ENCODE measurements at places on chromosomes 4 and X.

GRCh38 chr4:12924253-12924652 lies 559.9 kb downstream of the RAB28 start:
- DNase-seq = no peak

DNA sequence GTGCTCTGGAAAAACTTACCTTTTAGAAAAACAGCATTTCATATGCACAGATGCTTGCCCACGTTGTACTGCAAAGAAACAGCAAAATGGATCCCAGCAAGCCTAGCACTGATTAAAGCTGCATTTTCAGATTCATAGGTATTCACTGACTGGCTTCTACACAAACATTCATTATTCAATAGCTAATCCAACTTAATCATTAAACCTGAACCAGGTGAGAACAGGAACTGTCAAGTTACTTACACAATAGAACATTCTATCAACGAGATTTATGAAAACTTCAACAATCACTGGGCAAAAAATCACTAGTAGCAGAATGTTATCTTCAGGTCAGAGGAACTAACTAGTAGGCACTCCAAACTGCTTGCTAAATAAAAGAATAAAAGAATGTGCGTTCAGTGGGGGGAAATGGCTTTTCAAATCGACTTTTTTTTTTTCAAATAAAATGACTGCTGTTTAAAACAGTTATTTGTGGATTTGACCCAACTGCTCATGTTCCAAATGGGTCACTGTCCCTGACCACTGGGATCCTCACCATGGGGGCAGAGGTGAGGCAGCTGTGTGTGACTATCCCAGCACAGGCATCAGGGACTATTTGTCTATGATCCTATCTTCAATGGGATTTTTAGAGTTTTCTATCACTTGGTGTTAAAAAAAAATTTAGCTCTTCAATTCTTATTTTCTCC lies 42.3 kb downstream of the STX18 start:
- DNase-seq = no peak

GRCh38 chr4:101288365-101289145 lies 58.8 kb downstream of the PPP3CA start:
- no peak for DNase-seq

DNA sequence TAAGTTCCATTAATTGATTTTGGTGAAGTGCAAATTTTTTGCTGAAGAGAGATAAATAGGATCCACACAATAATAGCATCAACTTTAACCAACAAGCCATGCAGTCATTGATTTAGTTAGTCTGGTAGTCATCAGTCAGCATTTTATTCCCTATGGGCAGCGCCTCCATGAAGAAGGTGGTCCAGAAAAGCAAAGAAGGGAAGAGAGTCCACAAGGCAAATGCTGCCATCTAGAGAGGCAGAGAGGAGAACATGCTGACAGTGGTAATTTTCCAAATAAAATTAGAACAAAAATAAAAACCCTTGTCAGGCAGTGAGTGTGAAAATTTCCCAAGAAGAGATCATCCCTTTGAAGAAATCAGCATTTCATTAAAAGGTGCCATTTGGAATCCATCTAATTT lies 366.7 kb upstream of the FAM241A start:
- DNase-seq = no peak

DNA sequence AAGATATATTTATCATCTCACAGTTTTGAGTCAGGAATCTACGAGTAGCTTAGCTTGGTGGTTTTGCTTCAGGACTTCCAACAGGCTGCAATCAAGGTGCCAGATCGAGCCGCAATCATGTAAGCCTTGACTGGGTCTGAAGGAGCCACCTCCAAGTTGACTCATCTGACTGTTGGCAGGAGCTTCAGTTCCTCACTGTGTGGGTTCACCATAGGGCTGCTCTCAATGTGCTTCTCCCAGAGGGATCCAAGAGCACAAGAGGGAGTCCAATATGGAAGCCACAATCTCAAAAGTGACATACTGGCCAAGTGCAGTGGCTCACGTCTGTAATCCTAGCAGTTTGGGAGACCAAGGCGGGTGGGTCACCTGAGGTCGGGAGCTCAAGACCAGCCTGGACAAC lies 26.5 kb downstream of the DCHS2 start:
- no peak for DNase-seq

DNA sequence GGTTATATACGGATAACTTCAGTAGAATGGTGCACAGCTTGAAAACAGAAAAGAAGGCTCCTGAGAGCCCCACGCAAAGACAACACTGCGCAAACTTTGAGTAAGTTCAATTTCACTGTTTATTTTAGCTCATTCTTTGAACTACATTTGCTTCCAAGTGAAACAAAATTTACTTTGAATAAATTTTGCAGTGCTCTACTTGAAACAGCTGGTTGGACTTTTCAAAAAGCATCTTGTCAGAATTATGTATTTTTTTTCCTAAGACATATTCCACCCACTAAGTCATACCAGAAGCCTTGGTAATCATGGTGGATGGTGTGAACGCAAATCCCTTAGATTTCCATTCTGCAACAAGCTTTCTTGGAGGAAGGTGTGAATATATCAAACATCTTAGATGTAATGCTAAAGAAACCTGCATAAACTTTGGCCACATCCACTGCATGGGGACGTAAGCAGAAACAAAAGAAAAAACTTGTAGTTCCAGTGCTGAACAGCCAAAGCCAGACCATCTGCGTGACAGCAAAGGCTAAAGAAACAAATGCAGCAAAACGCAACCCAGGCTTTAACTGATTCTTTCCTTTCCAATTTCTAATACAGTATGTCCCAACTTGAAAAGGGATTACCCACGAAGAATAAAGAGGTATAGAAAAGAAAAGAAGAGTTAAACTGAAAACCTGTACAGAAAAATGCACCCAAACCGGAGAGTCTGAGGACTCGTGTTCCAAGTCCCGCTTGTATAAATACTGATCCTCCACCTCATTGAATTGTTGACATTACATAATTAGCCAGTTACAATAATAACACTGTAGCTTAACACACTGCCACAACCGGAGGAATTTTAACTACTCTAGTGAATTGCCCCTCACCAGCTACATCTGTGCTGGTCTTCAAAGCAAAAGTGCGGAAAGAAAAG lies 90.9 kb downstream of the SH3RF1 start:
- DNase-seq = no peak

DNA sequence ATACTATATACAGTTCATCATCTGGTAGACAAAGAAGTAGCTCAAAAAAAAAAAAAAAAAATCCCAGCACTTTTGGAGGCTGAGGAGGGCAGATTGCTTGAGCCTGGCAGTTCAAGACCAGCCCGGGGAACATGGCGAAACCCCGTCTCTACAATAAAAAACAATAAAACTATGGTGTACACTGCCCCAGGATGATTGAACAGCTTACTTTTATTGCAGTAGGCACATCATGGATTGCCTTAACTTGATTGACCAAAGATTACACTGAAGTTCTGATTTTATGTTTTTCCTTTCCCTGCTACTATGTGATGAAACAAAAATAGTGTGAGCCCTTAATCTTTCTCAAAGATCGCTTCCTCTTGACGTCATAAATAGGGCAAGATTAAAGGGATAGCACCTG lies 60.6 kb downstream of the SNX25 start:
- DNase-seq = no peak
